Islet precursor cell (in vitro differentiated cells): ENCODE measurements at places on chromosomes 7 and 10.
A peak's percentile ranks its signal among the peaks of the same experiment; 100 is the strongest.

DNA sequence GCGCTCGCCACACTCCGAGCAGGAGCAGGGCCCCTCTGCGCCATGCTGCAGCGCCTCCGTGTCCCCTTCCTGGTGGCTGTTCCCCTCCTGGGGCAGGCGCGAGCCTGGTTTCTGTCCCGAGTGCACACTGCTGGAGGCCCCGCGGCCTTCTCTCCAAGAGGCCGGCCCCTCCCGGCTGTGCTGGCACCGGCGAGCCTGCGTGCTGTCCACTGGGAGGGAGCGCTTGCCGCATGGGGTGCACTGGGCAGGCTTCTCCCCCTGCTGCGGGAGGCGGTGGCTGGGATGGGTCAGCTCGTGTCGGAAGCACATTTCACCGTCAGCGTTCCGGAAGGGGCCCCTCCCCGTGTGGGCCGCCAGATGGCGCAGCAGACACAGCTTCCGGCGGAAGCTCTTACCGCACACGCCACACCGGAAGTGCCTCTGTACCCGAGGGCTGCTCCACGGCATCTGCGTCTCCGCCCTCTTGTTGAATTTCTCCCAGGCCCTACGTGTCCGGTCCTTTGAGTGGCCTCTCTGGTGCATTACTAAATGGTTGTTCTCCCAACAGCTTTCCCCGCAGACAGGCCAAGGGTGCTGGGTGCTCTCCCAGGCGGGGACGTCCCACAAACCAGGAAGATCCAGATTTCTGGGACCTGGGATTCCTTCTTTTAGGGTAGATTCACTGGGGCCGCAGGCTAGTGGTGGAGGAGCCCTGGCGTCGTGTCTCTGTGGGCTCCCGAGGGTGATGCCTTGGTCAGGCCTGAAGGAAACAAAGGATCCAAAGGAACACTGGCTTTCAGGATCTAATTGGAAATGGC lies 18.7 kb downstream of the ZNF786 start:
- peak; percentile 88 for DNase-seq

DNA sequence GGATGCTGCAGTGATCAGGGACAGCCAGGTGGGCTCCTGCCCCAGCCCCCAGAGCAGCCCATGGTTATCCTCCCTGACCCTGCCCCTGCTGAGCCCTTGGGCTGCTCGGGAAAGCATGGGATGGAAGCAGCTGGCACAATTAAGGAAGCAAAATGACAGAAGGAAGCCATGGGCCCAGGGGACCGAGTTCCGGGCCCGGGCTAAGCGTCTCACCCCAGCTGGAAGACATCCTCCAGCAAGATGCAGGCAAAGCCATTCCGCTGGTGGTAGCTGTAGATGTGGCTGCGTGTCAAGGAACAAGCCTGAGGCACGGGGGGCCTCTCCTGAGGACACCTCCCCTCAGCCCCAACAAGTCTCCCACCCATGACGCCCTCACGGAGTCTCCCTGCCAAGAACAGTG lies 1.1 kb downstream of the ATG9B start:
- DNase-seq, result no peak

DNA sequence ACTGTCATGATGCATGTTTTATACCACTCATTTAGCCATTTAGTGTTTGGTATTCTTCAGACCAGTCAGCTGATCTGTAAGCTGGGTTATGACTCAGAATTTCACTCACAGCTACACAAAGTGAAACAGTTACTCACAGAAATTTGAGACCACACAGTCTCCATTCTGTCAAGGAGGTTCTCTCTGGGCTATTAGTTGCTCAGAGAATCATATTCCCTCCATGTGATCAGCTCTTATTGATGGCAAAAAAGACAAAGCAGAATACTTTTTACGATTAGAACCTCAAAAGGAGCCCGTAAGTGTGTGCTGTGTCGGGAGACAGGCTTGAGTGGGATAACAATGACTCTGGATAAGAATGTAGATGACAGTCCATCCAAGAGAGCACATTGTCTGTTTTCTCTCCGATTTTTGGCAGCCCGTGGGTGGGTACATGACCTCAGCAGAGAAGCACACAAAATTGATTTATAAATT lies 277.6 kb upstream of the SORCS1 start:
- no peak for DNase-seq

- peak; percentile 38 for DNase-seq
Measured at GRCh38 chr10:124068929-124069328, 24.5 kb downstream of the CHST15 start.

GRCh38 chr10:100510533-100511308 lies 8.9 kb downstream of the SEC31B start:
- DNase-seq, result no peak

DNA sequence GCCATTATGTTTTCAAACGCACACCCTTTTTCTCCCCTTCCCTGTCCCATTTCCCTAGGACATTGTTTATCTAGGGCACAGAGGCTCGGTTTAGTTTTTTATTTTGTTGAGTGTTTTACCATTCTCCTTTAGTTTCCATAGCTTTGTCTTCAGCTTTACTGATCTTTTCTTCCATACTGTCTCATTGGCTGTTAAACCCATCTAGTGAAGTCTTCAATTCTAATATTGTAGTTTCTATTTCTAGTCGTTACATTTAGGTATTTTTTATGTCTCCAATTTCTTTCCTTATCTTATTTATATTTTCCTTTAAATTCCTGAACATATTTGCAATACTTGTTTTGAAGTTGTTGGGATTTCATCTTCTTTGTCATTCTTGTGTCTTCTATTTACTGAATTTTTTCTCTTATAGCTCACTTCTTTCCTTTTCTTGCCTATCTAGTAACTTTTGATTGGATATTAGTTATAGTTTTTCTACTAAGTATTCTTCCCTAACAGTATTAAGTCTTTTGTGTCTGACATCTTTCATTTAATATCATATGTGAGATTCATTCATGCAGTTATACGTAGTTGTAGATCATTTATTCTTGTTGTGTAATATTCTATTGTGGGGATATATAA lies 41.0 kb upstream of the SH2D4B start:
- no peak for DNase-seq

DNA sequence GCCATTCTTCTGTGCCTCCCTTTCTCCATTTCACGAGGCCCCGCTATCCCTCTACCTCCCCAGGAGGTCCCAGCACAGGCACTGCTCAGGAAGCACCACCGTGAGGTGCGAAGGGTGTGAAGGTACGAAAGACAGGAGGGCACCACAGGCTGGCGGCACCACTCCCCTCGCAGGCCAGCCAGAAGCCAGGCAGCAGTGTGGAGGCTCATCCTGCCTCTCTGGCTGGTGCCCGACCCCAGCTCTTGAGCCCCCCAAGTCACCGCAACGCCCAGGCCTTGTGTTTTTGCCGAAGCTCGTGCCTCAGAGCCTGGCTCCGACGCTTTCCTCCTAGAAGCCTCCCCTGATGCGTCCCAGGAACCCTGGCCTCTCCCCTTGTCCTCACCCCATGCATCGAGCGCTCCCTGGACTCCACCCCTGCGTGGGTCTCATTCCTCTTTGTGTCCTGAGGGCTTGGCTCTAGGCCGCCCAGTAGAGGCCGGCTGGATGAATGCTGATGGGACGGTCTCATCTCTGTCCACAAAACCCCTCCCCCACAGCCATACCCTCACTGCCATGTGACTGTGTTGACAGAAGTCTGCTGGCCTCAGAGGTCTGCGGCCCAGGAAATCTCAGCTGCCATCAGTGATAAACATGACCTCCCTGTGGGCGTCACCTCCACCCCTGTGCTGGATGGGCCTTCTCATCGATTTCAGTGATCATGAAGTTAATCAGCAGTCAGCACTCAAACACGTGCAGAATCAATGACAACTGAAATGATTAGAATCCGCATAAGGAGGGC lies 19.3 kb downstream of the BRI3 start:
- DNase-seq, result peak; percentile 84

DNA sequence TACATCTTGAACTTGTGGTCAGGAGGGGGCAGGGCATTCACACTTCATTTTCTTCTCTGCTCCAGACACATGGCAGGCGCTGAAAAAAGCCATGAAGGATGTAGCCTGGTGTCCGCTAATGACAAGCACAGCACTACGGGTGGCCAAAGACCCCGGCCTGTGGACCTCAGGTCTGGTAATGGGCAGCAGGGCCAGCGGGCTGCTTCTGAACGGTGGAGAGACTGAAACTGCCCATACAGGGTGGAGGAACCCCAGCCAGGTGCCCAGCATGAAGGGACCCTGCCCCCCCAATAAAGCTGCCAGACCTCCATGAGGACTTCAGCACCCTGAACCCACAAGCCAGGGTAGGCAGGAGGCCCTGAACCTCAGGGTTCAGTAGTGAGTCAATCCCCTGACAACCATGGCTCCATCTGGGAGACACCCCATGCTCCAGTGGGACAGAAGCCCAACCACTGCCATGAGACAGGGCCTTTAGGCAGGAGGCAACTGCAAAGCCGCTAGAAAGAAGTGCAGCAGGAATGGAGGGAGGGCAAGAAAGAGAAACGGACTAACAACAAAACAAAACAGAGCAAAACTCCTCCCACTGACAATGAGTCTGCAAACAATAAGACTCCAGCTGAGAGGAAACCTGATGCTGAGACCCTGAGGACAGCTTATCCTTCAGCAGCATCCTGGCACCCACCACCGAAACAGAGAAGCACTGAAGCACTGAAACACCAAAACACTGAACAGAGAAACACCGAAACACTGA lies 140.2 kb upstream of the PPP2R2D start:
- no peak for DNase-seq

DNA sequence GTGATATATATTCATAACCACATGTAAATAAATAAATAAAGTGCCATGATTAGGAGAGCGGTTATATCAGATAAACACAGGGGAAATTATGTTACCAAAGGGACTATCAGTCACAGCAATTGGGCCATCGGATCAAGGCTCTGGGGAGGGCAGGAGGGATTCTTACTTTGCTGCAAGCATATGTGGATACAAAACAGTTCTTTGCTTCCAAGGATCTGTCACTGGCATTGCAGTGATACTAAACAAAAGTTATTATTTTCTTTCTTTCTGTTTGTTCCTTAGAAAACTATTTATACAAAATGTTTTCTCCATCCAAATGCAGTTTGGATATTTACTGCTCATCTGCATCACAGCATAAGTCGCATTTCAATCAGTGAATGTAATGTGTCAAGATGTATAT lies 188.4 kb upstream of the MGMT start:
- DNase-seq, result no peak

- no peak for DNase-seq
Measured at GRCh38 chr10:6069081-6069931, 7.1 kb upstream of the IL2RA start.

GRCh38 chr10:21337171-21337792 lies 188.2 kb downstream of the SKIDA1 start:
- DNase-seq, result peak; percentile 57
